ENCODE measurements at places on chromosomes 2 and 18.
A peak's percentile ranks its signal among the peaks of the same experiment; 100 is the strongest.

- DNase-seq = no peak
These were observed 3.4 kb upstream of the TEX51 start for GRCh38 chr2:126895336-126895735.

DNA sequence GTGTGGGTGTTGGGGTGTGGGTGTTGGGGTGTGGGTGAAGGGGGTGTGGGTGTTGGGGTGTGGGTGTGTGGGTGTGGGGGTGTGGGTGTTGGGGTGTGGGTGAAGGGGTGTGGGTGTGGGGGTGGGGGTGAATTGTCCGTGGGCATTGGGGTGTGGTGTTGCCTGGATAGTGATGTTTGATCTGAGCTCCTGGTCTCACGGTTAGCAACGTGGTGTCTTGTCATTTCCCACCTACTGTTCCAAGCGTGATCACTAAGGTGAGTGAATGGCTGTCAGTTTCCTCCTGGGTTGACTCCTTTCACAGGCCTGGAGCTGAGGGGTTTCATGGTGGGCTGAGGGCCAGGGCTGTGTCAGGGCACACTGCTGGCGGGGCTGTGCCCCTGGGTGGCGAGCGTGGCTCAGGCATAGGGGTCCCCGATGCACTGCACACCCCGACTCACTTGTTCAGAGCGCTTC is 27.2 kb downstream of the RTP5 start:
- DNase-seq = no peak

- no peak for DNase-seq
These were observed 60.6 kb downstream of the SERTAD2 start for GRCh38 chr2:64593035-64593655.

DNA sequence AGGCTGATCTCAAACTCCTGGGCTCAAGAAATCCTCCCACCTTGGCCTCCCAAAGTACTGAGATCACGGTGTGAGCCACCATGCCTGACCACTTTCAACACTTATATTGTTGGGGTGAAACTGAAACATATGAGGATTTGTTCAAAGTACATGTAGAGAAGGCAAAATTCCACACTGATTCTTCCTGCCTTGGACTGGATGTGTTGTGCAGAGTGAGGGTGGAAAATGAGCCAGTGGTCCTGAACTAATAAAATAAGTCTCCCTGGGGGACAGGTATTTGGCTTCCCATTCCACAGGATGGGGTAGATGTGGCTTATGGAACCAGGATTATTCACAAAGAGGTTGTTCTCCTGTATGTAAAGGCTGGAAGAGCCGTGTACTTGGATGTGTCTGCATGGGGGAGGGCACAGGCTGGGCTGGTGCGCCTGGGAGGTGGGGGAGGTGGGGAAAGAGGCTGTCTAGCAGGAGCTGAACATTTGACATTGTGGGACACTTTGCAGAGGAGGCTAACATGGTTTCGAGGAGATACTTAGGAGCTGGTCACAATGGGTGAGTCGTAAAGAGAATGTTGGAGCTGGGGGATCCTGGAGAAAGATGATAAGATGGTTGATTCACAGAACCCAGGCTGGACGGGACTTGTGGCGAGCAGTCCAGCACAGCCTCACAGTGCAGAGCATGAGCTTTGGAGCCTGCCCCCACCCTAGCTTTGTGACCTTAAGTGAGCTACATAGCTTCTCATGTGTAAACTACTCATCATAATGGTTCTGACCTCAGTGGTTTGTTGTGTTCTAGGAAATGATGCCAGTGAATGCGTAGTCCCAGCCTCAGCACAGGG is at the start of gene TXNDC2:
TSS of gene TXNDC2 (plus strand) at position 804 of the 835 bp plus-strand sequence. CDS start 708 bp downstream, outside the sequence.
- no peak for DNase-seq

DNA sequence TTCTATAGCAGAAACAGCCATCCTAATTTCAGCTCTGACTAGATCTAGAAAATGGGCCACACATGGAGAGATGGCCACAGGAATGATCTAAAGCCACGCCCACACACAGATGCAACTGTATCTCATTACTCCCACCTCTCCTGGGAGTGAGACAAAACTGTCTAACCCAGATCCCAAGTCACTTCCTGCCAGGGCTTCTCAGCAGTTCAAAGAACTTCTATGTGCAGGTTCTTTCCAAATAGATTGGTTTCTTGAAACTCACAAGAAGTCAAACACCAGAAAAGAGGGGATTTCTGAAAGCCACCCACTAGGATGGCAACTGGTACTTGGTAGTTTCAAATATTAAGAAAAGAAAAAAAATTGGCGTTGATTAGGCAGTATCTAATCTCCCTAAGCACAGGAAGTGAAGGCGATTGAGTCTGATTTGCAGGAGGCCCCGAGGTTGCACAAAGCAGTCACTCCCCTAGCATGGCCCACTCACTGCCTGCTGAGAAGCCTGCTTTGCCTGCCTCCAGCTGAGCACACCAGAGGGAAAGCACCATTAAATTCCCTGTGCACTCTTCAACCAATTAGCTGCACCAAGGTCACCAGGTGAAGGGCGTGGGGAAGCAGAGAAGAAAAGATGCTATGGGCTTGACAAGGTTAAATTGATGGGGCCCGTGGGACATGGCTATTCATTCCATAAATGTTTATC is 51.1 kb downstream of the PAPOLG start:
- no peak for DNase-seq

DNA sequence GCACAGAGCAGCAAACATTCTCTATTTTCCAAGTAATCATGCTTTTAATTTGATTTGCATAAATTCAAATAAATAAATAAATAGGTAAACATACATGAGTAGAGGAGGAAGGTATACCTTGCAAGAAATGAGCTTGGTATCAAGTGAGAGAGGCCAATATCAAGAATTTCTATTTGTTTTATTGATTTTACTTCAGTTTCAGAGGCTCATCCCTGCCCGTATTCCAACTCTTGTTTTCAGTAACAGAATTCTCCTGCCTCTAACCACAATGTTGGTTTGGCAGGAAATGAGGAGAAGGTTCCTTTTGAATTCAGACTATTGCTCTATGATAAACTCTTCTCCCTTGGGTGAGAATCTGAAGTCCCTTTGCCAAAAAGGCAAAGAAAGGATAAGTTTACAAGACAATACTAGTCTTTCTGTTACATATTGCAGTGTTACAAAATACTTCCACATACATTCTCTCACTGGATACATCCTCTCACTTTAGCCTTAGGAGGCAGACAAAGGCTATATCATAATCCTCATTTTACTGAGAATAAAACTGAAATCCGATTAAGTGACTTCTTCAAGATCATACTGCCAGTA is 68.3 kb upstream of the ZNF397 start:
- DNase-seq = no peak

- no peak for DNase-seq
These were observed 19.2 kb downstream of the NRP2 start for GRCh38 chr2:205701509-205701908.

DNA sequence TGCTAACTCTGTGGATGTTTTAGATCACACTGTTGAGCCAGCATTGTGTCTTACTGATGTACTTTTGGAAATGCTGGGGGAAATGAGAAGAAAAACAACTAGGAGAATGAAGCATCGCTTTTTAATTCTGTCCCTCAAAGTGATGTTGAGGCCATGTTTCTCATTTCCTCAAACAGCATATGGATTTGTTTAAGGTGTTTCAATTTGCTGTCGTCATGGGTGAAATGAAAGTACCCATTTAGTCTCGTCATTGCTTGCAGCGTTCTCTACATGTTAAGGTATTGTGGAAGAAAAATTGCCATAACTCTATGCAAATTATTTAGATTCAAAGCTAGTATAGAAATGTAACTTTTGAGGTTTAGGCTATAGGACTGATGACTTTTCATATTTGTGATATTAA is 151.3 kb downstream of the KCTD1 start:
- no peak for DNase-seq

DNA sequence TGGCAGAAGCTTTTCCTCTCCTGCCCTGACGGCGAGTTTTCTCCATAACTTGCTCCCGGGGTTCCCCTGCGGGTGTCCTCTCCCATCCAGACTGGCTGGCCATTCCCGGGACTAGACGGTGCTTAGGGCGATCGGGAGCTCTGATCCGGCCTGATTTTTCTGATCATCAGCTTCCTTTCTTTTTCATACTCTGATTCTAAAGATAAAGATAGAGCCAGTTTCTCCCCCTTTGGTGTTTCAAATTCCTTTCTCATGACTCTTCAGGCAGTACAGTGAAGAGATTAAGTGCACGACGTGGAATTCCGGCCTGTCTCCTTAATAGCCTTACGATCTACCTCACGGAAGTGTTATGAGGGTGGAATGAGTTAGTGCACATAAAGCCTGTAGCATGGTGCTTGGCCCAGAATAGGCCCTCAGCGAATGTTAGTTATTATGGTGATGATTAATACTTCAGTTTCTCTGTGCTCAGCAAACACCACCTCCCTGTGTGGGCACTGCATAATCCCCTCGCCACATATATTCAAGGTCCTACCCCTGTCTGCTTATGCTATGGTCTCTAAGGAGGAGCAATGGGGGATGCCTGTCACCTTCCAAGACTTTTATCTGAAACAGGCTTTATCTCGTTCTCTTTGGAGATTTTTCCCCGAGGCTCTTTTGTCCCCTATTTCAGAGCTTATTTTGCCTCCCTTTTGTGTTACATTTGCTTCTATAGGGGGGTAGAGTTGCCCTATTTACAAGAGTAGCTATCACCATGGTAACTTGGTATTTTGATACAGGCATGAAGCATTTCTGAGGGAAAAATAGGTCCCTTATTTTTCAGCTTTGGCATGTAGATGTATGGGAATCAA is 254.8 kb downstream of the CDH2 start:
- no peak for DNase-seq

- DNase-seq = no peak
These were observed 101.5 kb downstream of the AFF3 start for GRCh38 chr2:100040906-100041305.

DNA sequence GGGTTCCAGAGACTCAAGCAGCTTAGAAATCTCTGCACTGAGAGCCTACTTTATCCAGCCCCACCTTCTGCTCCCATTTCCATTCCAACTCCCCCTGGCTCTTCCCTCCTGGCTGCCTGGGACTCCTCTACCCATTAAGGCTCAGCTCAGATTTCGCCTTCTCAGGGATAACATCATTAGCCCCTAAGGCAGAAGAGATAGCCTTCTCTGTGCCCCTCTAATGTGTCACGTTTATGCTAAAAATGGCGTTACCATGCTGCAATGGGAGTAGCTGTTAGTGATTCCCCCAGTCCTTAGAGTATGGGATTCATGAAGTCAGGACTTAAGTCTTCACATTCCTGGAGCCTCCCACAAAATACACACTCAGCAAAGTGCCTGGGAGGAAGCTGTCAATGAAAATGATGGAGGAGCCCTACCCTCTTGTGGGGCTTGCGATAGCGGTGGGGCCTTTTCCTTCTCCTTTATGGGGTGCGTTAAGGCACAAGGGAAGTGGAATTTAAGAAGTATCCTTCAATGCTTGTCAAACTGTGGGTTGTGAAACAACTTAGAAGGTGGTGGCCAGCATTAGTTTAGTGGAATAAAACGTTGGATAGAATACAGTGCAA is 144.7 kb upstream of the COPS8 start:
- no peak for DNase-seq

GRCh38 chr2:73101626-73102256 is 11.0 kb downstream of the RAB11FIP5 start:
- DNase-seq = no peak

GRCh38 chr2:177239932-177240630 is 24.4 kb downstream of the NFE2L2 start:
- no peak for DNase-seq

GRCh38 chr2:159573846-159574606 is 42.3 kb downstream of the BAZ2B start:
- DNase-seq = no peak

DNA sequence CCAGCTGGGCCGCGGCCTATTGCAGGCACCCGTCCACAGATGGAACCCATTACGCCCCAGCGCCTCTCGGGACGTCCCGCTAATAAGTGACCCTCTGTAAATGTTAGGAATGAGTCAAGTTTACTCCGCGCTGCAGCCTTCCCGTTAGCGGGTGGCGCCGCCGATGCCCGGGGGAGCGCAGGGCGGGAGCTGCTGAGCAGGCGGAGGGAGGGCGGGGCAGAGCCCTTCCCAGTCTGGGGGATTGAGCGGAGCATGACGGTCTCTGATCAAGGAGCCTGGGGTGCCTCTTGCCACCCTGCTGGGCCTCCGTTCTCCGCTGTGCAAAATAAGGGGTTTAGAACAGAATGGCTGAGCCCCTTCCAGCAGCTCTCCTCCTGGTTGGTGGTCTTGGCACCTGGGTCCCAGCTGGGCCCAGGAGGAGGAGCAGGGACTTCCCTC is 10.5 kb downstream of the CROCC2 start:
- no peak for DNase-seq

GRCh38 chr18:67549946-67550345 is 33.4 kb upstream of the DSEL start:
- DNase-seq = no peak

DNA sequence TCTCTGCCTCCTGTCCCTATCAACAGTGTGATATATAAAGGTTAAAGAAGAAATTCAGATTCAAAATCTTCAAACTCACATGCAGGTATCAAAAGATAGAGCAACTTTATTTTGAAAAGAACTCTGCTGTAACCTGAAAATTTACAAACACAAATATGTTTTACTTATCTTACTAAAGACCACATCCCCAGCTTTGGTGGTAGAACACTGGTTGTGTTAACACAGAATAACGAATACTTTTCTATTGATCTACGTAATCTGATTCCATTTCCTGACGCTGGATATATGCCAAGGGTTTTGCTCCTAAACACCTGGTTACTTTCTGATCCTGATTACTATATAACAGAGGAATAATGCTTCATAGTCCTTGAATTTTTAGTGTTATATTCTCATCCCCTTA is 23.1 kb upstream of the SLC39A10 start:
- no peak for DNase-seq

GRCh38 chr2:164967781-164968228 is 12.5 kb upstream of the SLC38A11 start:
- DNase-seq = no peak

DNA sequence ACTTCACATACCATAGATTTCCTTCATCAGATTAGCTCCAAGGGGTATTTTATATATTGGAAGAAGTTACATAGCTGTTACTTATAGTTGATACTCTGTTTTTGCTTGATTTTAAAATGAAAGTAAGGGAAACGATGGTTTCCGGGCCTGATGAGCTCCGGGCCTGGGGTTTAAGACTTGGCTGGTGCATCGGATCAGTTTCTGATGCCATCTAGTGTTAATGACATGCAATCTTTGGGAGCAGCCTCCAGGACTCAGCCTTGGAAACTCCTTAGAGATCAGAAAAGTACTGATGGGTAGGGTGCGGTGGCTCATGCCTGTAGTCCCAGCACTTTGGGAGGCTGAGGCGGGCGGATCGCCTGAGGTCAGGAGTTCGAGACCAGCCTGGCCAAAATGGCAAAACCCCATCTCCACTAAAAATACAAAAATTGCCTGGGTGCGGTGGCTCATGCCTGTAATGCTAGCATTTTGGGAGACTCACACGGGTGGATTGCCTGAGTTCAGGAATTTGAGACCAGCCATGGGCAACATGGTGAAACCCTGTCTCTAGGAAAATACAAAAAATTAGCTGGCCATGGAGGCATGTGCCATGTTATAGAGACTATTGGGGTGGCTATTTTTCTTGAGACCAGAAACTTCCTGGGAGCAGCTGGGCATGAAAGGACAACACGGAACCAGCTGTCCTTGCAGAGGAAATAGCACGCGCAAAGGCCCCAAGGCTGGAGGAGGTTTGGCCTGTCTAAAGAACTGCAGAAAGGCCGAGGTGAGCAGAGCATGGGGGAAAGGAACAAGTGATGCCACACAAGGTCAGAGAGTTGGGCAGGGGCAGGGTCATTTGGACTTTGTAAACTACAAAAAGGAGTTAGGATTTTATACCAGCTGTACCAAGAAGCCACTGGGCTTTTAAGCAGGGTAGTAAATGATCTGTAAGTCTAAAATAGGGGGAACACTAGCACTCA is 46.9 kb upstream of the CNOT11 start:
- DNase-seq = peak; percentile 1

GRCh38 chr2:185919155-185919554 is 180.6 kb downstream of the FSIP2 start:
- no peak for DNase-seq

- no peak for DNase-seq
These were observed 152.6 kb upstream of the PELI1 start for GRCh38 chr2:64296695-64297346.
